ENCODE measurements at places on chromosomes 7 and 10.

- DNase-seq = no peak
These were observed 196.9 kb upstream of the PPP2R2D start for GRCh38 chr10:131703941-131704340.

DNA sequence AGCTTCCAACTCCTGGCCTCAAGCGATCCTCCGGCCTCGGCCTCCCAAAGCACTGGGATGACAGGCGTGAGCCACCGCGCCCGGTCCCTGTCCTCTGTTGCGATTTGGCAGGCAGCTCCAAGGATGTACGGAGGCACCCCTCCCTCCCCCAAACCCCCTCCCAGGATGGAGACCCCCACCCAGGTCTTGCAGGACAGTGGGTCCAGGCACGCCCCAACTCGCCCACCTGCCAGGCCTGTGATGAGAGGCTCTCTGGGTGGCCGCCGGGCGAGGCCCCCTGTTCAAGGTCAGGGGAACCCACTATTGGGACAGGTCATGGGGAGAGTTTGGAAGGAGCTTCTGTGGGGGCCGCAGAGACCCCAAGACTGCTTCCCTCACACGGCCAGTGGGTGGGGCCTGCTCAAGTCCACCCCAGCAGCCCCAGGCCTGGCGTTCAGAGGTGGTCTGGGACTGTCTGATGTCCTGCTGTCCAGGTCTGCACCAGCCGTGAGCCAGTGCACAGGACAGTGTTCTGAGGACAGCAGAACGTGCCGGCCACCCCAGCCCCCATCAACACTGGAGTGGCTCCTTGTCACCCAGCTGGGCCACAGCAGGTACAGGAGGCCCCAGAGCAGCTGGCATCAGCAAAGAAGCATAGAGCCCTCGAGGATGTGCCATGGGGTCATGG lies 2.5 kb downstream of the ADAP1 start:
- no peak for DNase-seq

- no peak for DNase-seq
These were observed 58.4 kb downstream of the C10orf143 start for GRCh38 chr10:130052193-130052592.

- no peak for DNase-seq
These were observed 10.5 kb downstream of the SEMA3C start for GRCh38 chr7:80908360-80908797.

- no peak for DNase-seq
These were observed 94.3 kb upstream of the AFAP1L2 start for GRCh38 chr10:114498413-114499111.

GRCh38 chr10:110528224-110528996 lies 30.7 kb downstream of the DUSP5 start:
- DNase-seq = peak; percentile 60

GRCh38 chr10:124683814-124684213 lies 60.4 kb downstream of the FAM53B start:
- no peak for DNase-seq

DNA sequence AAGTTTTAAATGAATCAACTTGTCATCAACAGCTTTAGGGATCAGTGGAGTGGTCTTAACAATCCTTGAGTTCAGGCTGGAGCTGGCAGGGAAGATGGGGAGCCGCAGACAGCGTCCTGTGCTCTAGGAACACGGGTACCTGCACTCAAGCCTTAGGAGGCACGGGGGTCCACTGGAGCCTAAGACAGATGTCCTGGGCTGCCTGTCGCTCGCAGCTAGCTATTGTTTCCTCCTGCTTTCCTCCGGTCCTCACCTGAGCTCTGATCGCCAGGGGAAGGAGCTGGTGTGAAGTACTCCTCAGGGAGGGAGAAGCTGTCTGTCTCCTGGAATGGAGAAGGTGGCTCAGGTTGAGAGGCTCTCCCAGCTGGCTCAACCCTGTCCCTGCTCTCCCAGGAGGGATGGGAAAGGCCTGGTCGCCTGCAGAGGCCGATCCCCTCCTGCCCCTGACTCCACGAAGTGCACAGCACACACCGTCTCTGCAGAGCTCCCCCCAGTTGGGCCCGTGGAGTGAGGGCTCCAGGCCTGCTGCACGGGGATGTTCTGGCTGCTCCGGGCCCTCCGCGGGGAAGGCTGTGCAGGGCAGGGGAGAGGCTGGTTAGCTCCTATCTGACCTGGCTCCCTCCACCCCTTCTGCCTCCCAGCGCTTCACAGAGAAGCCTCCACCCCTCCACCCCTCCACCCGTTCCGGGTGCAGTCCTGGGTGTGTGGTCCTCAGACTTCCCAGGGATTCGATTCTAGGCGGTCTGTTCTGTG lies 14.5 kb upstream of the PYROXD2 start:
- DNase-seq = no peak

GRCh38 chr10:108801775-108802517 lies 1121.4 kb downstream of the XPNPEP1 start:
- peak; percentile 64 for DNase-seq

DNA sequence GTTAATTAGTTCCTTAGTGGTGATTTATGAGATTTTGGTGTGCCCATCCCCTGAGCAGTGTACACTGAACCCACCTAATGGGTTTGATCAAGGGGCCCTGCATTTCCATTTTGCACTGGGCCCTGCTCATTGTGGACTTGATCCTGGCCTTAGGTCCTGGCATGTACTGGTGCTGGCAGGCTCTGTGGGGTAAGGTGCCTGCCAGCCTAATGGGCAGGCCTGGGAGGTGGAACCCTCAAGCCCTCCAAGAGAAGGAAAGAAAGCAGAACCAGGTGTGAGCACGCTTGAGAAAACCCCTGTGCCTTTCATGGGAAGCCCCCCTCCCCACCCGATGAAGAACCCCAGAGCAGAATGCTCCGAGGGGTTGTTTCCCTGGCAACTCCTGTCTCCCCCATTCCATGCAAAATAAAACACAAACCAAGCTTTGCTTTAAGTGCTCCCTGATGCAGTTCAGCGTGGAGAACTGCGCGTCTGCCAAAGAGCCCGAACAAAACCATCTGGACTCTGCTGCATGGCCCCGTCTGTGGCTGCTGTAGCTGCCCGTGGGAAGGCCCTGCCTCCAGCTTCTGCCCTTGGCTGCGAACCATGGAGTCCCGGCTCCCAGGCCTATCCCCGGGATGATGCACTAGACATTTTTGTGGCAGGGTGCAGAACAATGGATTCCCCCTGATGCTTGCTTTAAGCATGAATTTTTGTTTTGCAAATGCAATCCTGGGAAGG lies 123.3 kb downstream of the PRPF18 start:
- peak; percentile 15 for DNase-seq

GRCh38 chr10:65030263-65030662 lies 1509.1 kb downstream of the REEP3 start:
- no peak for DNase-seq

- DNase-seq = no peak
These were observed 51.0 kb downstream of the MLLT10 start for GRCh38 chr10:21584834-21585530.

DNA sequence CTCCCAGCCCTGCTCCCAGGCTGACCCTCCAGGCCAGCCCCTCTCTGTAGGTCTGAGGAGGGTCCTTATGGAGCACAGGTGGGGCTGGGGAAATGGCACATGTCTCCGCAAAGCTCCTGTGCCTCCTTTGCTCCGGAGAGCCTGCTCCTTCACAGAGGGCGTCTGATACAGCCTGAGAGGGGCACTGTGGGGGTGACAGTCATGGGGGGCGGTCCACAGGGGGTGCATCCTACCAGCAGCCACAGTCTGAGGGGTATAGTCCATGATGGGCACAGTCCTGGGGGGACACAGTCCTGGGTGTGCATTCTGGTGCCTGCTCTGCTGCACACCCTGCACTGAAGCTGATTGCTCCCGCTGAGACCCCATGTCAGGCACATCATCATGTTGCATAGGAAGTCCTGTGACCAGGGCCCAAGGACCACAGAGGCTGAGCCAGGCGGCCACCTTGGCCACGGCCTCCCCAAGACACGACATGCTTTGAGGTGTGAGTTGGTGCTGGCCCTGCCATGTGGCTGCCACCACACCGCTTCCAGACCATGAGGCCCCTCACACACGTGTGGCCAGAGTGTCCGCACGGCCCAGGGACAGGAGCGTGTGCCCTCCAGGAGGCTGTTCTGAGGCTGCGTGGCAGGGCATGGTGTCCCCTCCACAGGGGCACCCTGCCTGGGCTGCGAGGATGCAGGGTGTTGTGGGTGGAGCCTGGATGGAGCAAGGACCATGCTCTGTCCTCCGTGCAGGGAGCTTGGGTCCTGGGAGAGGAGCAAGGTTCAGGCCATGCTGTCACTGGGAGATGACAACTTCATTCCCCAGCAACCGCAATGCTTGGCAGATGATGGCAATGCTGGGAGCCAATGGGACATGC lies 59.2 kb downstream of the PWWP2B start:
- no peak for DNase-seq

- no peak for DNase-seq
These were observed 1.2 kb downstream of the SEPTIN7 start for GRCh38 chr7:35802102-35802466.

- no peak for DNase-seq
These were observed 22.7 kb upstream of the PARP12 start for GRCh38 chr7:140085447-140085846.

GRCh38 chr7:151168003-151168786 lies 701 bp upstream of the GBX1 start:
- peak; percentile 37 for DNase-seq

DNA sequence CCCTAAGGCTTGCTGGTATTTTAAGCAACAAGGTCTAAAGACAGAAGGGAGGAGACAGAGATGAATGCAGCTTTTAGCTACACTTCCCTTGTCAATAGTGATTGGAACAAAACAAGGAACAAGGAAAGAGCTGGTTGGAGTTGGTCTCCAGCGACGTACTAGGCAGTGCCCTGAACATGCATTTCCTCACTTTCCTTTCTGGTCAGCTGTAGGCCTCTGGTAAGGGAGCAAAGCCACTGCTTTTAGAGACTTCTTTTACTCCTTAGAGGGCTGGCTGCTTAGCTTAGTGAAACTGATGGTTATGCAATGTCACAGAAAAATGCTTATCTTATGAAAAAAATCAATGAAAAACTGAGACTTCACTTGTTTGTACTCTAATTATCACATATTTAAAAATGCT lies 75.5 kb upstream of the TRIL start:
- DNase-seq = no peak

DNA sequence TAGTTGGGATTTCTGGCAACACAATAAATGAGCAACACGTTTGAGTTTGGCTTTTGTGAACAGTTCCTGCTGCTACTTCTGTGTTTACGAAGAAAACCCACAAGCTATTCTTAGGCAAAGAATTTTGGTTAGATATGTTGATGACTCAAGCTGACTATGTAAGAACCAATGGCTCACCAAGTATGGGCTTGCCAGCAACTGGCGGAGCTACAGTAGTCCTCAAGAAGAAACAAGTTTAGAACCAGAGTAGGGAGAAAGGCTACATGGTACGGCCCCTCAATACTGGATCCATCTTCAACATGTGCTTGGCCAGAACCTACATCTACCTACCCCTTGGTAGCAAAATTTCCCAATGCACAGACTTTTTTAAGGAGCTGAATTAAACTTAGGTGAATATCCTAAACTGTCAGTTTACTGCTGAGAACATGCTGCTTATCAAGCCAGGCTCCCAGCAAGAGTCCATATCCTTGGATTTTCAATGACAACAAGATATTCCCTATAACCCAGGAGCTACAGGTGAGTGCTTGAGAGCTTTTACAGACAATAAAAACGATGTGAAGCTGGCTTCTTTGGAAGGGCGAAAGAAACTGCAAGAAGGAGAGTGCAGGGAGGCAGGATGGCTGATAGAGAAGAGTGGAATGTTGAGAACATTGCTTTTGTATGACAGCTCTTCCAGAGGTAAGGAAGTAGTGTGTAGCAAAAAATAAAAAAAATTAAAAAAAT lies 74.3 kb upstream of the ASAH2 start:
- DNase-seq = peak; percentile 99

DNA sequence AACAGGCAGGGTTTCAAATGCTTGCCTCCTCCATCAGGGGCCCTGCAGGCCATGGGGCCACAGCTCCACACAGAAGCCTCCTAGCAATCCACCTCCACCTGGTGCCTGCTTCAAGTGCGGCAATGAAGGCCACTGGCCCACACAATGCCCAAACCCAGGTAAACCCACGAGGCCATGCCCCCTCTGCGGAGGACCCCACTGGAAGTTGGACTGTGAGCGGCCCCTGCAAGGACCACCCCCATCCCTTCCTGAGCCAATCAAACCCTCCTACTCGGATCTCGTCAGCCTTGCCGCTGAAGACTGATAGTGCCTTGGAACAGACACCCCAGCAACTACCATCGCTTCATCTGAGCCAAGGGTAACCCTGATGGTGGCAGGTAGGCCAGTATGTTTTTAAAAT lies 63.1 kb downstream of the LRRC17 start:
- DNase-seq = no peak

GRCh38 chr10:8051109-8051821 lies 3.2 kb upstream of the GATA3 start:
- DNase-seq = no peak

GRCh38 chr10:46536781-46537180 lies 19.7 kb downstream of the GPRIN2 start:
- no peak for DNase-seq

DNA sequence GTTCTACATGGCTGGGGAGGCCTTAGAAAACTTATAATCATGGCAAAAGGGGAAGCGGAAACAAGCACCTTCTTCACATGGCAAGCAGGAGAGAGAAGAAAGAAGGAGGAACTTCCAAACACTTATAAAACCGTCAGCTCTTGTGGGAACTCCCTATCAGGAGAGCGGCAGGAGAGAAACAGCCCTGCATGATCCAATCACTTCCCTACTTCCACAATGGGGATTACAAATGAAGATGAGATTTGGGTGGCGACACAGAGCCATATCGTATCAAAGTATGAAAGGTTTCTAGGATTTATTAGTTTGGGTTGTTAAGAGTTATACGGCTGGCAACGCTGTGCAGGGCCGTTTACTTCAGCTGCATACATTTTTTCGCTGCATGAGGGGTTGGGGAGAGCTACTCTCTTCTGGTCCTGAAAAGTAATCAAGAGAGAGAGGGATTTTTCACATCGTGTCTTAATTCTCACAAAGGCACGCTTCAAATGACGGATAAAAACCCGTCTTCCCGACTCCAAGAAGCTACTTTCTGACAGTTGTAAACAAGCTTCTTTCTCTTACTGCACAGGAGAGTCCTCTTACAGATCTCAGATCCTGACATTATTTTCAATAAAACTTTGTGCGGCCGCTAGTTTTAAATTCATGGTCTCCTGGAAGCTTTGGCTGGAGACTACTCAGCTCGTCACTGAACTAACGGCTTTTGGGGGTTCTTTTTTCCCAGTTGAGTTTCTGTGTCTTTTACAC lies 751 bp upstream of the GTPBP10 start:
- DNase-seq = peak; percentile 66

DNA sequence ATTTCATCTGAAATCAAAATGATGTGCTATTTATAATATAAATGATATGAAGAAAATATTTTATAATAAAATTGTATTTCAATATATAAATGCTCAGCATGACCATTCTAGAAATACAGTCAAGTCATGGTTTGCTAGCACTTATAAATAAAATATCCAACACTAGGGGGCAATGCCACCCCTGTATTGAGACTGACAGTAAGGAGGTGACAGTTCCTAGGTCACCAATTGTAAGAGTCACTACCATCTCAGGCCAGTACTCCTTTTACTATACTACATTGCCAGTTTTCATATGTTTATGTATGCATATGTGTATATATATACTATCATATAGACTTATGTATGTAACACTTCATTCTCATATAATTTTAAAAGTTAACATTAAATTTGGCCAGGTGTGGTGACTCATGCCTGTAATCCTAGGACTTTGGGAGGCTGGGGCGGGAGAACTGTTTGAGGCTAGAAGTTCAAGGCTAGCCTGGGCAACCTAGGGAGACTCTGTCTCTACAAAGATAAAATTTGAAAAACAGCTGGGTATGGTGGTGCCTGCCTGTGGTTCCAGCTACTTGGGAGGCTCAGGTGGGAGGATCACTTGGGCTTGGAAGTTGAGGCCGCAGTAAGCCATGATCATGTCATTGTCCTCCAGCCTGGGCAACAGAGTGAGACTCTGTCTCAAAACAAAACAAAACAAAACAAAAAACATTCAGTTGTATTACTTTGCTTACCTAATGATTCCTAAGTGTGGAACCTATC lies 2.4 kb upstream of the CNOT4 start:
- peak; percentile 72 for DNase-seq
